NCI-H2171 treated with DMSO at 0.1 percent for 48 hours (cell line): ENCODE measurements at places on chromosomes 11 and 22.

GRCh38 chr22:27690599-27690998, 111.0 kb downstream of the MN1 start:
- DNase-seq: no peak

GRCh38 chr11:130099356-130099755, 29.7 kb downstream of the APLP2 start:
- no peak for DNase-seq

GRCh38 chr11:131070365-131070764, 154.1 kb upstream of the SNX19 start:
- DNase-seq: no peak

- DNase-seq: no peak
Observed at GRCh38 chr11:134596404-134596803, 184.4 kb upstream of the B3GAT1 start.

DNA sequence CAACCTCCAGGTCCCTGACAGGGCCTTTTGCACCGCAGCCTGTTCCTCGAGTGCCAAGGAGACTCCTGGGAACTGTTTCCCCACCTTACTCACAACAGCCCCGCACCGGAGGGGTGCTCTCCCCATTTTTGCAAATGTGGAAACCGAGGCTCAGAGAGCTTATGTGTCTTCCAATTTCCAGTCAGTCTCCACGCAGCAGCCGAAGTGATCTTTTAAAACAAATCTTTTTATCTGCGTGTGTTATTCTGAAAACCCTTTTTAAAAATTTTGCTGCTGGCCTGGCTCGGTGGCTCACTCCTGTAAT, 409 bp upstream of the TMEM134 start:
- no peak for DNase-seq

GRCh38 chr22:45192701-45193187, 29.0 kb downstream of the NUP50 start:
- DNase-seq: no peak

DNA sequence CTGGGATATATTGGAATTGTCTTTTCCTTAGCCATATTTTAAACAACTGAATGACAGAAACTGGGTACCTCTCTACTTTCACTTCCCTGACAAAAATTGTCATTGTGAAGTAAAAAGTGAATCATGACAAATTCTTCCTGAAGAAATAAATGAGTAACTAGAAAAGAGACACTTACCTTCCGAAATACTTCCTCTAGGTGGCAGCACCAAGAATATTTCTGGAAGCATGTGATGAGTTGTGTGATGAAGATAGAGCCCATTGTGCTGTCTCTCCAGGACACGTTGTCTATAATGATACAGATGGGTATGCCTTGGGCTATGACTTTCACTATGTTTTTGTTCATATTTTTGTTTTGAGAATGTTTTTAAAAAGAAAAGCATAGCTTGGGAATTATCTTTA, 21.5 kb downstream of the CASP4 start:
- no peak for DNase-seq

- DNase-seq: peak; percentile 79
Observed at GRCh38 chr22:29816128-29816527, 21.9 kb downstream of the ASCC2 start.
